Chondrocyte (in vitro differentiated cells): ENCODE measurements at places on chromosomes 4 and X. TPM values are rescaled to one million over a fixed set of nuclear protein-coding genes. Genes with fewer than 3 reads are reported as not detected.

DNA sequence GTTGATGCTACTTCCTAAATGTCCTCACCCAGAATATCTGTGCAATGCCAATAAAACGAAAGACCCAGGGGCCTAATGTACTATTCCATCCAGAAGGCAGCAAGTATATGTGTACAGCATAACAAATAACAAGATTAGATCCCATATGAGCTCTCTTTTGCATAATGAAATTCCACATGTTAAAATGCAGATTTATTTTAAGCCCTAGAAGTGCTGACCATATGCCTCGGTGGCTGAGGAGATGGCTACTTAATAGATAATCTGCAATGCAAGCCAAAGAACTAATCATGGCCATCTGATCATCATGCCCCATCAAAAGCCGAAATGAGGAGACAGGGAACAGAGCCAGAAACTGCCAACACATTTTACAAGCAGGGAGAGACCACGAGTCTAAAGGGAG lies 293.5 kb downstream of the KCNIP4 start:
- no peak for DNase-seq

DNA sequence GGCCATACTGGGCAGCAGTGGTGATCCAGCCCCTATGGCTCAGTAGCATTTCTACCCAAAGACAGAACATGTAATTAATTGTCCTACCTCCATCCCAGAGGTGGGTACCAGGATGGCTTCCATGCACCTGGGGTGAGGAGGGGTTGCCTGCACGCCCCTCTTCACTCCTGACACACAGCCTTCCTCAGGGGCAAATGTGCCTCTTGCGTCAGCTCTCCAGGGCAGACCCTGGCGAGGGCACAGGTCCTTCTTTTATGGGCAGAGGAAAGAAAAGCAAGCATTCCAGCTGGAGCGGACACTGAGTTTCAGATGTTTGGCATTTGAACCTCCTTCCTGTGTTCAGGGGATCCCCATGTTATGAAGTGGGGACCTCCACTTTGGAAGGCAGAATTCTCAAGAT lies 95.6 kb downstream of the PHKA2 start:
- no peak for DNase-seq

DNA sequence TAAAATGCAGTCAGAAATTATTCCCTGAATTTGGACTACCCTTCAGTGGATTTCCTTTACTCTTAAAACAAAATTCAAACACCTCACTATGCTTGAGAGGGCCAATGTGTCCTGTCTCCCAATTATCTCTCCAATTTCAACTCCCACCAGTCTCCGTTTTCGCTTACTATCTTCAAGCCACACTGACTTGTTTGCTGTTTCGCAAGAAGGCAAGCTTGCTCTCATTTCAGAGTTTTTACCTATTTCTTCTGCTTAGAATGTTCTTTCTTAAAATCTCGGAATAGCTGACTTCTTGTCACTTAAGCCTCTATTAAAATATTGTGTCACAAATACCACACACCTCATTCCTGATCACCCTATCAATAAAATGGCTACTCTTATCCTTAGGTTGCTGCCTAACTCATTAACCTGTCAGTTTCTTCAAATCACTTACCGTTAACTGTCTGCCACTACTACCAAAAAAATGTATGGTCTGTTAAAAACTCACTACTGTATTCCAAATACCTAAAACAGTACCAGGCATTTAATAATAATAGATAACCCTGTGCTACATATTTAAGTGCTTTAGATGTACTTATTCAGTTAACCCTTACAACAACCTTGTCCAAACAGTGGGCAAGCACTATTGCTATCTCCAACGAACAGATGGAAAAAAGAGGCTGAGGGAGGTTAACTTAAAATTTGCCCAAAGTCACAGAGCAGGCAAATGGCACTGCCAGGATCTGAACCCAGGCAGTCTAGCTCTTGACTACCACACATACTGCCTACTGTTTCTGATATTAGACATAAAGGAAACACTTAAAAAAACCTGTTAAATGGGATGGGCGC lies 2.9 kb downstream of the UBA6 start:
- no peak for DNase-seq

DNA sequence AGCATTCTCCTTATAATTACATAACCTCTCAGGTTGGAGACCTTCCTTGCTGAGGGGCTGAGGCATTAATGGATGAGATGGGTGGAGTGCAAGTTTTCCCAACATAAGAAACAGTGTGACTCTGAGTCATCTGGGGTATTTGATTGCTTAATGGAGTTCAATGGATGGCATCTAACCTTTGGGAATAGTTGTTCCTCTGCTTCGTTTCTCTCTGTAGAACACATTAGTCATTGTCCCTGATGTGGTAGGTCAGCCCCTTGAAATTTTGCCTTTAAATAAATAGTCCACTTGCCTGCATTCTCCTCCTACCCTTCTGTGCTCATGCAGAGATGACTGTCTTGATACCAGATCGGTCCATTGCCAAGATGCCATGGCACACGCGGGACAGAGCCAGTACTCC lies 38.6 kb downstream of the SLITRK2 start:
- DNase-seq: no peak

DNA sequence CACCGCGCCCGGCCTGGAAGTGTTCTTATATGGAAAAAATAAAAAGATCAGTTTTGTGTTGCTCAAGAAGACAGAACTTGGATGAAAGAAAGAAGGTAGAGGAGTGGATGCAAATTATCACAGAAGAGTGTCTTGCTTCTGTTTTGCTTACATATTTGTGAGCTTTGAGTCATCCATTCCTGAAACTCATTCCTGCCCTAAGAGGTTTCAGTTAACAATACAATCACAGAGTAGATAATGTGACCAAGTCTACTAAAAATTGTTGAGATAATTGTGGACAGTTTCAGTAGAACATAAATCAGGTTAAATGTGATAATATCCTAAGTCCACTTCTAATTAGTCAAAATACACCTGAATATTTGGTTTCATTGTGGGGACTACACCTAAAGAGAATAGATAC lies 26.4 kb upstream of the LRCH2 start:
- DNase-seq: no peak

GRCh38 chrX:21469071-21469470 lies 94.9 kb downstream of the CNKSR2 start:
- no peak for DNase-seq

DNA sequence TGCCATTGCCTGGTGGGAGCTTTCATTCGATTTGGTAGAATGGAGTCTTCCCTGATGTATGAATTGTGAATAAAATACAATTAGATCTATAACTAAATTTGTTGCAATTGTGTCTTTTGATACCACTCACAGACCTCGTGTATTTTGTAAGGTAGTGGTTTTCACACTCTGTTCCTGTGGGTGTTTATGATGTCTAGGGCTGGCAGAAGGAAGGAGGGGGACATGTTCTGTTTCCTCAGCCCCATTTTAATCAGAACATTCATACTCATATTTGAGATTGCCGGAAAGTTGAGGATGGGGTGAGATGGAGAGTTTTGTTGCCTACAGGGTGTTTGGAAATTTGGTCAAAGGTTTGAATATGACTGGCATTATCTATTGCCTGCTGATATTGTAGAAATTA lies 42.9 kb downstream of the PTTG2 start:
- DNase-seq: no peak

DNA sequence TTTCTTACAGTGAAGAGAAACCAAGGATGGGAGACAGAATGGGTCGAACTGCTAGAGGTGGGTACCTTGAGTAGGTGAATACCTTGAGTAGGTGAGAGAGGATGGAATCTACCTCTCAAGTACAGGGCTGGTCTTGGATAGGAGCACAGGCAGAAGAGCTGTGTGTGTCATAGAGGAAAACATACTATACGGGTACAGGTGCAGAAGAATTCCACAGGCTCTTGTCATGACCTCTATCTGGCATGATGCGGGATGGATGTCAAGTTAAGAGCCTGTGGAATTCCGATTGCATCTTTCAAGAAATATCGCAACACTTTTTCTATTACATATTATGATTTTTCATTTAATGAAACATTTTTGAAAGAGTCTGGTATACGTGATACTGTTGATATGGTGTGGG lies 18.0 kb upstream of the OCIAD1 start:
- DNase-seq: no peak

DNA sequence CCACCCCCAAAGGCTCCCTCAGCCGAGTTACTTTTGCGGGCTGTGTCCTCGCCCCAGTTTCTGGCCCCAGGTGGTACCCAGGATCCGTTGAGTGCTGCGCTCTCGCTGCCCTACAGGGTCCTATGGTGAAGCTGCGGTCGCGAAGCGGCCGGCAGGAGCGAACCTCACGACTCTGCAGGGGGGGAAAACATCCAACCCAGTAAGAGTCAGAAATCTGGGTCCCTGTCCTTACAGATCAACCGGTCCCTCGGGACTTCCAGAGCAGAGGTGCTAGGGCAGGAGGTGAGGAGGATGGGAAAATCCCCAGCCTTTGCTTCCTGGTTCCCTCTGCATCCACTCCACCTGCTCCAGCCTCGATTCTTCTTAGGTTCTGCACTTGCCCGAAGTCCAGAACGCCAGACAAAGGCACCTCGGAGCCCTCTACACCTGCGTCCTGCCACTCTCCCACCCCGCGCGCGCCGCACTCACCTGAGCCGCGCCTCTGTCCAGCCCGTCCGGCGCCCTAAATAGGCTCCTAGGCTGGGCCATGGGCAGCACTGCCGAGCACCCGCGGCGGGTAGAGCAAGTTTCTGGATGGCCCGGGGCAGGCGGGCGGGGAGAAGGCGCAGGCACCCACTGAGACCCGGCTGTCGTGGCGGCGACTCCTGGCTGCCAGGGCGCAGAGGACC lies at the start of gene HS3ST1:
HS3ST1 (minus strand) TSS at position 664 of the 668 bp plus-strand sequence. CDS start 28,889 bp downstream, outside the sequence.
- DNase-seq: no peak

DNA sequence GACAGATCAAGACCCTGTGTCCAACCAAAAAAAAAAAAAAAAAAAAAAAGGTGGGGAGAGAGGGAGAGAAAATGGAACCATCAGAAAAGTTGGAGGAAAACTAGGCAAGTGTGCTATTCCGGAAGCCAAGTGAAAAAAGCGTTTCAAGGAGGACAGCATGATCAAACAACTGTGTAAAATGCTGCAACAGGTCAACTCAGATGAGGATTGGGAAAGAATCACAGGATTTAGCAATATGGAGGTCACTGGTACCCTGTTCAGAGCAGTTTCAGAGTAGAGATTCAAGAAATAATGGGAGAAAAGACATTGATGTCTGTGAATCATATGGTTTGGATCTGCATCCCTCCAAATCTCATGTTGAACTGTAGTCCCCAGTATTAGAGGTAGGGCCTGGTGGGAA lies 47.5 kb downstream of the TIGD4 start:
- no peak for DNase-seq

DNA sequence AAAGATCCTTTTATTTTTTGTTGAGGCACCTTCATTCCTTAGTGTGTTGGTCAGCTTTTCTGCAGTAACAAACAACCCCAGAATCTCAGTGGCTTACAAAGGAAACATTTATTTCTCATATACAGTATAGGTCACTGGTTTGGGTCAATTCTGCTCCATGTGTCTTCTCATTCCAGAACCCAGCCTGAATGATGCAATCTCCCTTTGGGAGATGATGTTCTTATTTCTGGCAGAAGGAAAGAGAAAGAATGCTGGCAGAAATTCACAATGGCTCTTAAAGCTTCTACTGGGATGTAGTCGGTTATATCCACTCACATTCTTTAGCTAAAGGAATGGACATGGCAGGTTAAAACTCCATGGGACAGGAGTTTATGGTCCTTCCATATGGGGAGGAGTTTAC lies 42.3 kb downstream of the IDS start:
- no peak for DNase-seq

- no peak for DNase-seq
Observed at GRCh38 chr4:33649015-33649414, 2595.3 kb downstream of the ARAP2 start.

DNA sequence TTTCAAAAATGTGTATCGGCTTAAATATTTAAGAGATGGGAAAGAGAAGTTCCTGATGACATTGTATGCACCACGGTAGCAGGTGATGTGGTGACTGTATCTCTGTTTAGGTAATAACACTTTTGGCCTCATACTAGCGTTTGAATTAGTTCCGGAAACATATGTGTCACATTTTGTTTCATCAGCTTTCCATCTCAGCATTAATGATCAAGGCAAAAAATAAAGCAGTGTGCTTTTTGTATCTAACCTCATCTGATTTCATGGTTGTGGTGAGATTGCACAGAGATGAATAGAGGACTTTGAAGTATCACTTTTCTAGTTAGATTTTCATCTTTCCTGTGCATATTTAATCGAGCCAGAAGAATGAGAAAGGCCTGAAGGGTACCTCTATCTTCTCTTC lies 206.4 kb upstream of the SPRY1 start:
- DNase-seq: no peak

- DNase-seq: no peak
Observed at GRCh38 chr4:109472343-109472761, 38.7 kb downstream of the SEC24B start.

- no peak for DNase-seq
Observed at GRCh38 chrX:16222151-16222550, 54.9 kb downstream of the MAGEB17 start.

The NDST3 gene
- total RNA-seq: 1.2 to 1.7 TPM (median 1.3 TPM) in 3 replicates

The HSFX2 gene
- total RNA-seq: not detected in 3 replicates

The HPSE gene
- 0.31 to 0.90 TPM (median 0.38 TPM) in 3 replicates for total RNA-seq

The GCNA gene
- total RNA-seq: 3.1 to 4.2 TPM (median 3.2 TPM) in 3 replicates

The TRIM61 gene
- 0.20 to 0.79 TPM in 2 of 3 replicates, not detected in the other for total RNA-seq

The STATH gene
- total RNA-seq: not detected in 3 replicates

The BCAP31 gene
- 144 to 153 TPM (median 147 TPM) in 3 replicates for total RNA-seq

The NEUROG2 gene
- total RNA-seq: not detected in 3 replicates

The RNF150 gene
- total RNA-seq: 12.8 to 28.7 TPM (median 14.8 TPM) in 3 replicates
